Bladder microvascular endothelial cell (primary cell): ENCODE measurements at places on chromosomes 12 and 14. TPM values are rescaled to one million over a fixed set of nuclear protein-coding genes. Genes with fewer than 3 reads are reported as not detected.

Gene MUCL1
- not detected in 2 replicates for total RNA-seq

Gene SLC2A14
- 0.06 TPM in 1 of 2 replicates, not detected in the other for total RNA-seq

Gene KCNJ8
- 0.16 TPM in 1 of 2 replicates, not detected in the other for total RNA-seq

Gene LRRC74A
- total RNA-seq = not detected in 2 replicates

Gene PXN
- total RNA-seq = 34.3 and 78.6 TPM in 2 replicates

Gene ADAMTS20
- not detected in 2 replicates for total RNA-seq

Gene OTX2
- total RNA-seq = not detected in 2 replicates

Gene BBOF1
- 0.97 and 2.4 TPM in 2 replicates for total RNA-seq

Gene GRIN2B
- total RNA-seq = under 0.01 TPM in 1 of 2 replicates, not detected in the other

Gene TMEM229B
- total RNA-seq = 0.94 and 0.97 TPM in 2 replicates

Gene LBHD2
- total RNA-seq = not detected in 2 replicates

Gene MGAT2
- 57.6 and 66.5 TPM in 2 replicates for total RNA-seq

Gene SELPLG
- total RNA-seq = 0.16 and 0.25 TPM in 2 replicates

Gene IFNG-AS1
- not detected in 2 replicates for total RNA-seq
